ENCODE measurements at places on chromosomes 2 and 18. TPM values are rescaled to one million over a fixed set of nuclear protein-coding genes. Genes with fewer than 3 reads are reported as not detected.

DNA sequence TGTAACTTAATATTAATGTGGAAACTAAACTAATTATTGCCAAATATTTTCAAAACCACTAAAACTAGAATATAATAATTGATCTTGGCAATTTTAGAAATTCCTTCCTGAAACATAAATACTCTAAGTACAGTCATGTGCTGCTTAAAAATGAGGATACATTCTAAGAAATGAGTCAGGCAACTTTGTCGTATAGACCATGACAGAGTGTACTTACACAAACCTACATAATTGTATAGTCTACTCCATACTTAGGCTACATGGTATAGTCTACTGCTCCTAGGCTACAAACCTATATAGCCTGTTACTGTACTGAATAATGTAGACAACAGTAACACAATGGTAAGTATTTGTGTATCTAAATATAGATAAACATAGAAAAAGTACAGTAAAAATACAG lies 27.6 kb downstream of the FEZ2 start:
- H3K4me1 ChIP-seq: no peaks in the 10 kb centered on the region
- H3K27ac ChIP-seq: no peak overlapping the region
- peaks cover 30% of the 10 kb centered on the region for H3K36me3 ChIP-seq

Gene CNNM3
- total RNA-seq: 26.6 TPM

DNA sequence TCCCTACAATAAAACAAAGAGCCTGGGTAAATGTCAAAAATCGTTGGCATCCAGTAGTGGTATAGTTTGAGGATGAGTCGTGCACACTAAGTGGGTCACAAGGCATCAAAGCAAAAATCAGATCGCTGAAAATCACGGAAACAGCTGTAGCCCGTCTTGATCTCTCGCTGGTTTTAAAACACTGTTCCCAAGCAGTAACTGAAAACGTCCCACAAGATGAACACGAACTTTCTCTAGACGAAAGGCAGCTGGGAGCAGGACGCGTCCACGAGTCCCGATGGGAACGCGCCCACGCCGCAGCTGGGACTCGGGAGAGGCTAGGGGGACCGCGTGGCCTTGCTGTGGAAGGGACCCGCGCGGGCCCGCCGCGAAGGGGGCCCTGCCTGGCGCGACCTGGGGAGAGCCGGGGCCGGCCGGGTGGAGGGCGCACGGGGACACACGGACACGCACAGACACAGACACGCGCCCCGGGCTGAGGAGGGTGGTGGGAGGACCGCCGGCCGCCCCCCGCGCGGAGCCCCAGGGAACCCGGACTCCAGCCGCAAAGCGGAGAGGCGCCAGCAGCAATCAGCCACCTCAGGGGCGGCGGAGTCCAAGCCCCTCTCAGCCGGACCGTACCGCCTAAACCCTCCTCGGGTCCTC lies 651 bp downstream of the STK17B start:
- H3K4me1 ChIP-seq: peaks cover 38% of the 10 kb centered on the region
- H3K27me3 ChIP-seq: no peaks in the 10 kb centered on the region
- H3K27ac ChIP-seq: peak overlapping the region; percentile 97

Gene GALM
- total RNA-seq: 94.7 TPM

Gene TTL
- total RNA-seq: 33.2 TPM

Gene DSG4
- not detected for total RNA-seq

Gene ANKRD44
- 246 TPM for total RNA-seq

DNA sequence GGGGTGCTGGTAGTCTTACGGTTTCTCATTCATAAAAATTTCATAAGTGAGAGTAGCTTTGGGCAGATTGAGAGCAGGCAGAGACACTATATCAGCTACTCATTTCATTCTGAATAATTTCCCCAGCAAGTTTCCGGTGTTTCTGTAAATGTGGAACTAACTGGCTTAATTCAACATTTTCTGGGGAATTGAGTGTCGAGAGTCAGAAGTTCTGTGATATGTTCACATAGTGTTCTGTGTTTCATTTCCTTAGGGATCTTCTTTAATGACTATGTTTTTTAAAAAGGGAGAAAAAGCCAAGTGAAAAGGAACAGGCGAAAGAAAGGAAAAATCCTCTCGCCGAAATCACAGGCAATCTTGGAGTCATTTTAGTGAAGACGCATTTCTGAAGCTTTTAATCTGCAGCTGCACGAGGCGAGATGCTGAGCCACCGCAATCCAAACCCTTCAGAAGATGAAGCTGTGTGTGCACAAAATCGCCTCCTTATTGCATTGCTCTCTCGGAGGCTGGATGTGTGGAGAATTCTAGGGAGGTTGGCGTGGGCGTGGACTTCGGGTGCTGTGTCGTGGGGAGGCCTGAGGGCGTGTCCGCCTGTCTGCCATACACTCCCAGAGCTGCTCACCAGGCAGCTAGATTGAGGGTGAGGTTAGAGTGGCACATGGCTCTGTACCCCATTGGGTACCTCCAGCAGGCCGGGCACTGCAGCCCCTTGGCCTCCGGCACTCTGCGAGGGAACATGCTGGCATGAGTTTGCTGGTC lies 38.4 kb upstream of the HDAC4 start:
- peaks cover 9% of the 10 kb centered on the region for H3K4me1 ChIP-seq
- DNase-seq: no peak
- H3K4me3 ChIP-seq: no peak overlapping the region
- H3K36me3 ChIP-seq: no peaks in the 10 kb centered on the region
- H3K27ac ChIP-seq: no peak overlapping the region

DNA sequence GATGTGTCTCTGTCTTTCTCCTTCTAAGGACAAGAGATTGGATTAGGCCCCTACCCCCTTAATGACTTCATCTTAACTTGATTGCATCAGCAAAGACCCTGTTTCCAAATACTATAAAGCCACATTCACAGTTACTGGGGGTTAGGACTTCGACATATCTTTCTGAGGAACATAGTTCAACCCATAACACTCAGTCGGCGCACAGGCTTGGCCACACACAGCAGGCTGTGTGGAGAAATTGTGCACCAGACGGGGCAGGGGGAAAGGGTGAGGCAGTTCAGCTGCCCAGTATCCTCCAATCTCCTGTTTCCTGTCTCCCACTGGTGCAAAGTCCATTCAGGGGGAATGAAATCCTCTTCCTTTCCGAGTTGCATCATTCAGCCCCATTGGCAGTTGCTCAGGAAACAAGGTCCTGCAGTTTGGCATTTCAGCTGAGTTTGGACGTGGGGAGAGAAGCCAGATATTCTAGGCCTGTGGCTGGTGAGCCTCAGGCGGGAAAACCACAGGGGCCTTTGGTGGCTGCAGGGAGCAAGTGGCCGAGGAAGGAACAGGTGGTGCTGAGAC lies 9.4 kb upstream of the RAPGEF4 start:
- H3K27ac ChIP-seq: no peak overlapping the region
- peaks cover 14% of the 10 kb centered on the region for H3K27me3 ChIP-seq
- H3K4me3 ChIP-seq: no peak overlapping the region
- H3K36me3 ChIP-seq: no peaks in the 10 kb centered on the region
- no peaks in the 10 kb centered on the region for H3K4me1 ChIP-seq
- no peak for DNase-seq

DNA sequence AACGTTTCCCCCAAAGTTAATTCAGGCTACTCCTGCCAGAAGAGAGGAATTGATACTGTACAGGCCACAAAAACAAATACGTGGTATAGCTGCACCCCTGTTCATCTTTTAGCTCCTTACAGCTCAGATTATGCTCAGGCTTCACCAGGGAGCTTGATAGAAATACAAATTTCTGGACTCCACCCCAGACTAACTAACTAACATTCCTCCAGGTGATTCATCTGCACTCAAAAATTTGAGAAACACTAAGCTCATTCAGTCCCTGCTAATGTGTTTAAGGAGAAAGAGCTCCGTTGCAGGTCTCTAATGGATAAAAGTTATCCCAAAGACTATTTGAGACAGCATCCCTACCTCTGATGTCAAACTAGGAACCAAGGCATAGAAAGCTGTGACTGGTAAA lies 36.8 kb upstream of the UNC80 start:
- no peak overlapping the region for H3K4me3 ChIP-seq
- H3K27ac ChIP-seq: no peak overlapping the region
- H3K36me3 ChIP-seq: no peaks in the 10 kb centered on the region
- no peak for DNase-seq
- no peaks in the 10 kb centered on the region for H3K27me3 ChIP-seq
- no peaks in the 10 kb centered on the region for H3K4me1 ChIP-seq

DNA sequence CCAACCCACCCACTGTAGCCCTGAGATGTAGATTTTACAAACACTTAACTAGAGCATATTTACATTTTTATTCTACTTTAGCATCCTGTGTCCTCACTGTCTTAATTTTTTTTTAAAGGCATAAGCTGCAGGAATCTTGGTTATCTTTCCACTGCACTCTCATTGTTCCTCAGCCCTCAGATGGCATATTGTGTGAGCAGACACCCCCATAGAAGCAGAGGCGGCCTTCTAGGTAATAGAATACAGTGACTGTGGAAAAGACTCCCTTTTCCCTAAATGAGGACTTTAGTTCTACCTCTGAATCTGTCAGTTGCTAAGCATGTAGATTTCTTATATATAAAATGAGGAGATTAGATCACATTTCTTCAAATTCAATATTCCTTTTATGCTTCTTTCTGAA lies 543.5 kb upstream of the SPHKAP start:
- H3K36me3 ChIP-seq: no peaks in the 10 kb centered on the region
- H3K27ac ChIP-seq: no peak overlapping the region
- H3K4me1 ChIP-seq: no peaks in the 10 kb centered on the region
- no peaks in the 10 kb centered on the region for H3K27me3 ChIP-seq
- no peak overlapping the region for H3K4me3 ChIP-seq

GRCh38 chr2:228038967-228039366 lies 142.5 kb downstream of the SPHKAP start:
- H3K4me3 ChIP-seq: no peak overlapping the region
- H3K4me1 ChIP-seq: no peaks in the 10 kb centered on the region
- no peaks in the 10 kb centered on the region for H3K36me3 ChIP-seq
- DNase-seq: no peak
- H3K27ac ChIP-seq: no peak overlapping the region

GRCh38 chr2:75655861-75656260 lies 9.3 kb downstream of the MRPL19 start:
- DNase-seq: no peak
- no peaks in the 10 kb centered on the region for H3K27me3 ChIP-seq
- peaks cover 83% of the 10 kb centered on the region for H3K36me3 ChIP-seq
- H3K4me1 ChIP-seq: no peaks in the 10 kb centered on the region

GRCh38 chr18:60826346-60826745 lies 453.8 kb upstream of the MC4R start:
- no peaks in the 10 kb centered on the region for H3K36me3 ChIP-seq
- H3K27me3 ChIP-seq: no peaks in the 10 kb centered on the region
- H3K27ac ChIP-seq: no peak overlapping the region
- DNase-seq: no peak
- H3K4me1 ChIP-seq: no peaks in the 10 kb centered on the region
- no peak overlapping the region for H3K4me3 ChIP-seq

DNA sequence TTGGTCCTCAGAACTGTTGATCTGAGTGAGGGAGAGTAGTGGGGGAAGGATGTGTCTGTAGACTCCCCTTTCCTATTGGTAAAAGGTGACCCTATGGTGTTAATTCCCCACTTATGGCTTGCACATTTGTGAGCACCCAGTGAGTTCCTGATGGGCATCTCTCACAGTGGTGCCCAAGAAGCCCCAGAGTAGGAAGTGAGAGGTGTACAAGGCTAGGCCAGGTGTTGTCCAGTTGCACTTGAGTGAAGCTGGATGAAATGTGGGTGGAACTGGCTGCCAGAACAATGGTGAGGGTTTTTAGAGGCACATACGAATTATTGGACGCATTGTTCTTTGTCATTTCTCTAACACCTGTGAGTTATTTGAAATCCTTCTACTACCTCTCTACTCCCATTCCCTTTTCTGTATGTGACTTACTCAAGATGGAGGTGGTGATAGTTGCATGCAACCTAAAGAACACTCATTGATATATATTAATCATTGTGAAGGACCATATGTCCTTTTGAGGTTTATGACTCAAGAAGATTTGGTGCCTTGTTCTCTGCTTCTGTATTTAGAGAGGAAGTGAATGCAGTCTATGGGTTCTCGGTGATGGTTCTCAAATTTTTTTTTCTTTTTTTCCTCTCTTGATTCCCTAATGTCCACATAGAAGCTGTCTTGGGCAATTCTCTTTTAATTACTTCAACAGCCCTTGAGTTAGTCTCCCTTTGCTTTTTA lies 162.7 kb downstream of the FSHR start:
- no peak for DNase-seq
- no peaks in the 10 kb centered on the region for H3K27me3 ChIP-seq
- H3K4me3 ChIP-seq: no peak overlapping the region

DNA sequence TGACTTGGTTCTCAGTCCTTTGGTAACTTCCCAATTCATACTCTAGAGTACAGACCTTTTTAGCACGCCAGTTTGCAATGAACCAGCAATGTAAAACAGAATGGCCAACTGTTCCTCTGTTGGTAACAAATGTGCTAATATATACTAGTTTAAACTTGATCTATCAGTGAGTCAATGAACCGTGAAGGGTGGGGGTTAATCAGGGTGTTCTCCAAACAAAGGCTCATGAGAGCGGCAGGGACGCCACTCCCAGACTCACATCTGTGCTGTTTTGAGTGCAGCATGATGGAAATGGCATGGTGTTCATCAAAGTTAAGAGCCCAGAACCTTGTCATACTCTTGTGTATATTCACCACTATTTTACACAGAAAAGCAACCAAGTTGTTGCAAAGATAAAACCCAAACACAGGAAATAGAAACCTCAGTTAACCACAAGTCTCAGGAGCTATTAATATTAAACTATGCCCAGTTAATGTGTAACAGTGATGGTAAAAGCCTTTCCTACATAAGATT lies 70.3 kb downstream of the CERKL start:
- DNase-seq: no peak
- H3K27ac ChIP-seq: no peak overlapping the region
- H3K4me3 ChIP-seq: no peak overlapping the region
- peaks cover 39% of the 10 kb centered on the region for H3K27me3 ChIP-seq
- H3K4me1 ChIP-seq: peaks cover 16% of the 10 kb centered on the region

DNA sequence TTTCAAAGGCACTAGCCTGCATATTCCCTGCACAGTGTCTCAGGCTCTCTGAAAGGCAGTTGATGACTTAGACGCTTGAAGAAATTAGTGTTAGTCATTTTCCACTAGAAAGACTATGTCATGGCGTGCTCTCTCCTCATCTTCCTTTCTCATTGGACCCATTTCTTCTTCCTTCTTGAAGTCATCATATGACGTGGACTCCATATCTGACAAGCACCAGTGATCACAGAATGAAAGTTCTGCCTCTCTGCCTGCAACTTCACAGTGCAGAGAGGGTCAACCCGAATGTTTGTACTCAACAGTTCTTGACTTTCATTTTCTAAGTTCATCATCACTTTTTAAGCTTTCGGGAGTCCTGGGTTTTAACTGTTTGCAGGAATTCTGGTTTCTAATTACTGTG lies 63.7 kb upstream of the CYRIA start:
- no peak overlapping the region for H3K4me3 ChIP-seq
- no peaks in the 10 kb centered on the region for H3K36me3 ChIP-seq
- peaks cover 3% of the 10 kb centered on the region for H3K27me3 ChIP-seq
- H3K4me1 ChIP-seq: no peaks in the 10 kb centered on the region

Measured in activated CD4-positive, alpha-beta memory T cell treated with anti-CD3 and anti-CD28 coated beads, Interleukin-2, amount 10 ng/mL, durations not matched to agents 7 days and 5 days (primary cell).